ENCODE measurements at places on chromosomes 11 and 22.

DNA sequence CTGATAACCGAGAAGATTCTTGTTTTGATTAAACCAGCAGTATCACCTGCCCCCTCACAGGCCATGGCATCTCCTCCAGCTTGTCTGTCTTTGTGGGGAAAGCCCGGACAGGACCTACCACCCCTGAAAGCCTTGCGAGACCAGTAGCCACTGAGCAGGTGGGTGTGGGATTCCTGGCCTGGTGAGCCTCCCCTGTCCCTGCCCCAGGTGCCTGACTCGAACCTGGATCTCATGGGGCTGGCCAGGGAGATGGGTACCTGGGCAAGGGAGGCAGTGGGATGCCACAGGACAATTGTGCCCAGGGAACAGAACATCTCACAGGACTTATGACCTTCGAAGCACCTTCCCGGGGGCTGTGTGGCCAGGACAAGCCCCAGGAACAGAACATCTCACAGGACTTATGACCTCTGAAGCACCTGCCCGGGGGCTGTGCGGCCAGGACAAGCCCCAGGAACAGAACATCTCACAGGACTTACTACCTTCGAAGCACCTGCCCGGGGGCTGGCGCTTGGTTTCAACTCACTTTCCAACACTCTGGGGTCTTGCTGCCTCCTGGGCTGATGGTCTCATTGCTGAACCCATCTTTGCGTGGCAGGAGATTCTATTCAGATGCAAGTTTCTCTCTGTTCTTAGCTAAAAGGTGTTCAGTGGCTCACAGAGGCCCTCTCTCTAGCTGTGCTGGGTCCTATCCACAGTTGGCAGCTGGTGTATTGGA, 854.5 kb downstream of the BRD1 start:
- no peak for DNase-seq

GRCh38 chr11:118108513-118108912, 21.8 kb upstream of the SMIM35 start:
- DNase-seq: no peak

DNA sequence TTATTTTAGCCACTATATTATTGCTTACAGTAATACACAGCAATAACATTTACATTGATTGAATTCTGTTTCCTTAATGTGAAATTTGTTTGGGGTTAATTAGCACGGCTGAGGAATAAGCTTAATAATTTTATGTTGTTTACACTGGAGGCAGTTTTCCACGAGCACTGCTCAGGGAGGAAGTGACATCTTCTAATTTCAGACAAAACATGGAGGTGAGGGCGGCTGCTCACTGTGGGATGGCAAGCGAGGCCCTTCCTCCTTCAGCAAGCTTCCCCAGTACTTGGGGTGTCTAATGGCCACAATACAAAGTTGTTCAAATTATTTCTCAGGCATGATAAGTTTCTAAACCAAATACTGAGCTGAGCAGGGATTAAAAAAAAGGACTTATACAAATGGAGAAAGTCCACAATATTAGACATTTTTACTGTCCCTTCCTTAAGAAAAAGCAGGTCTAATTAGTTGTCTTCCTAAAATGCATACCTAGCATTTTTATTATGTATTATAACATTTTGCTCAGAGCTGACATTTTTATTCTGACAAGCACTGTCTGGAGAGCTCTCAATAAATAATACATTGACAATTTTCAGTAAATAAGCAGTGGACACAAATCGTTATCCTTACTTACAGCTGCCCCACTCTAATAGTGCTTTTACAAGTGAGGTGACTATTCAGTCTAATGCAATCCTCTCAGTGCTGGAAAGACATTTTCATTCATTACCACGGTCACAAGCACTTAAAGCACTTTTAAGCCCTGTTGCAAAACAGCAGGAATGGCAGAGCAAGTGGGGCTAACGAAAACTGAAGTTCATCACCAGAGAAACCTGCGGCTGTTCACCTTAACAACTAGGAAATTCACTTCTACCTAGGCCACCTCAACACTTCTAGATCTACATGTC, 56.2 kb downstream of the SOX6 start:
- DNase-seq: no peak

GRCh38 chr22:50434849-50435248, 40.0 kb downstream of the SBF1 start:
- DNase-seq: no peak

DNA sequence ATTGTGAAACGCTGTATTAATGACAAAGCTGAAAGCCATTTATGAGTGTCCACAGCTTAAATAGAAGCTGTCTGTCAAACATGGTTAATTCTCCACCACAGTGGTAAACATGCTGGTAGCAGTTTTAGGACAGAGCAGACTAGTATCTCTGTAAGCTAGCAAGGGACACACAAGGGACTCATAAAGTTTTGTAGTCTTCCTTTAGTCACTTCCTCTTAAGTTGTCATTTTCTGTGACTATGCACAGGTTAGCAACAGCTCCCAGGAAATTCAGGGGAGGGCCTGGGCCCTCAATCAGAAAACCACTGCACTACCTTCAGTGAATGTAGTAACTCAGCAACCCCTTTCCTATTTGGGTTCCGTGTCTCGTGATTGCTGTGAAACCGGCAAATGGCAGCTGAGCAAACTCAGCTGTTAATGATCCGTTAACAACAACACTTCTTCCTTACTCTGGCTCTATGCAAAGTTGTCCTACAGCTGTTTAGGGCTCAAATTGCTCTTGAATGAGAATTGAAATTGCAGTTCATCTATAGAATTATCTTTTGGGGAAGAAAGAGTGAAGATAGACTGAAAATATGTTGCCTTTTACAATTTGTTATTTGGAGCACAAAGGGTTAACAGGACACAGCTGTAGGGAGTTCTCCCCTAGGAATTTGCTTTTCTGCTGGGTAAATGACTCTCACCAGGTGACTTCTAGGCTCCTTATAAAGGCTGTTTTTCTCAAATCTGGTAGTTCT, at the start of gene MMP26:
TSS of gene MMP26 (plus strand) at position 731 of the 736 bp plus-strand sequence.
- no peak for DNase-seq

Data from fibroblast of skin of right quadriceps (primary cell).